ENCODE measurements at places on chromosomes 5 and 9. TPM values are rescaled to one million over a fixed set of nuclear protein-coding genes. Genes with fewer than 3 reads are reported as not detected.

DNA sequence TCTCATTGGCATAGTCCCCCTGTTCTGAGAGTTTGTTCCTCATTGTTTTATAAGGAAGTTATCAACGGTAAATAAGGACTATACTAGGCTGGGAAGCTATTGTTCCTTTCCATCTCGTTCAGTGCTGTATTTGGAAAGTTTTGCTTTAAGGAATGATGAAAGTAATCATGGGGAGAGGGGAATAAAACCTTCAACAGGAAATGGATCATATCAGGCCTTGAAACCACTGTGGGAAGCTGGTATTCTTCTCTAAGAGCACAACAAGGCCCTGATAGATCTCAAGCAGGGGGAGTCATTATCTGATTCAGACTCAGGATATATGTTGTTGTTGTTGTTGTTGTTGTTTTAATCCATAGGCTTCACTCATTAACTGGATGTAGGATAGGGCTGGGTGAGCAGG is 474.5 kb downstream of the ENC1 start:
- DNase-seq: no peak

GRCh38 chr9:127931092-127931881 is 710 bp upstream of the PIP5KL1 start:
- no peak for DNase-seq

- no peak for DNase-seq
Observed at GRCh38 chr9:27436234-27436633, 87.9 kb upstream of the IFNK start.

DNA sequence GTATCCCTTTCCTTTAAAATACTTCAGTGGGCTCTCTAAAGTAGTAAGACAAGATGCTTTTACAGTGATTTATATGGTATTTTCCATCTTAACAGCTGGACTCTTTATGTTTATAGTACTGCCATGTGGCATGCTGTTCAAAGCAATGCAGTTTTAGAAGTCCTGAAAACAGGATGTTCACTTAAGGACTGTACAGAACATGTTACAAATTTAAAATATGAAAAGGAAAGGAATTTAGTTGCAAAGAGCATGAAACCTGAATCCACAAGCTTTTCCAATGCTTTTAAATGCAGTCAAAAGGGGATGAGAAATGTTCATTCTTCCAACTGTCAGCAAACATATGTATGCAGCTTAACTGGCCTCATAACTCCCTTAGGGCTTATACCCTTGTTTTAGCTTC is 580.2 kb downstream of the EFNA5 start:
- no peak for DNase-seq

TMEFF1 gene
- total RNA-seq: 0.91 TPM
